Activated T-helper 2 cell treated with anti-CD3 and anti-CD28 coated beads, Interferon-gamma antibody, Interleukin-2, Interleukin-4, amounts not matched to agents 10 μg/mL and 5 μg/mL and 100 μg/mL, durations not matched to agents 14 hours and 24 hours and 36 hours (primary cell): ENCODE measurements at places on chromosomes 5 and 9.
A peak's percentile ranks its signal among the peaks of the same experiment; 100 is the strongest.

GRCh38 chr5:103358305-103358995 is 99.9 kb downstream of the MACIR start:
- H3K4me3 ChIP-seq, result no peak overlapping the region
- H3K36me3 ChIP-seq, result no peaks in the 10 kb centered on the region
- DNase-seq, result no peak
- peaks cover 4% of the 10 kb centered on the region for H3K27me3 ChIP-seq
- no peak overlapping the region for H3K27ac ChIP-seq

- no peaks in the 10 kb centered on the region for H3K4me1 ChIP-seq
- H3K27me3 ChIP-seq, result no peaks in the 10 kb centered on the region
- no peak overlapping the region for H3K27ac ChIP-seq
- no peak for DNase-seq
- H3K4me3 ChIP-seq, result no peak overlapping the region
Measured at GRCh38 chr5:21681911-21682310, 1171.2 kb downstream of the CDH12 start.

- peaks cover 15% of the 10 kb centered on the region for H3K36me3 ChIP-seq
- H3K27me3 ChIP-seq, result no peaks in the 10 kb centered on the region
- DNase-seq, result no peak
- H3K27ac ChIP-seq, result peak overlapping the region; percentile 98
- peak overlapping the region; percentile 91 for H3K4me3 ChIP-seq
Measured at GRCh38 chr5:138336952-138337684, 948 bp upstream of the FAM53C start.

GRCh38 chr5:62600560-62601252 is 22.1 kb downstream of the LRRC70 start:
- no peak overlapping the region for H3K4me3 ChIP-seq
- DNase-seq, result no peak
- H3K27me3 ChIP-seq, result no peaks in the 10 kb centered on the region
- peaks cover 9% of the 10 kb centered on the region for H3K36me3 ChIP-seq

DNA sequence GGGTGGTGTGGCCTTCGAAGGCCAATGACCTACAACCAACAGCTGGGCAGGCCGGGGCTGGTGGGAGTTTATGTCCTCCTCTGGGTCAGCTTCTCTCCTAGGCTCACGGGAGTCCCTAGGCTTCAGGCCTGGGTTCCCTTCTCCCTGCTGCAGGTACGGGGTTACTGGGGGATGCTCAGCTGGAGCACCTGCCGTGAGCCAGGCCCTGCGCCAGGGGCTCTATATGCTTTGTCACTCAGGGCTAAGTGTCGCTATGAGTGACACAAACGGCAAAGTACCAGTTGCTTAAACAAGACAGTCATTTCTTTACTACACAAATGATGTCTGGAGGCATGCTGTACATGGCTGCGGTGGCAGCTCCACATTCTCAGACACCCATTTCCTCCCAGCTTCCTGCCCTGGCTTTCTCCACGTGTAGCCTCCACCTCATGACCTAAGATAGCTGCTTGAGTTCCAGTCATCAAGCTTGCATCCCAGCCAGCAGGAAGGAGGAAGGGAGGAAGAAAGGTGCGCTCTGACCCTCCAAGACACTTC is 22.5 kb upstream of the NINJ1 start:
- peaks cover 27% of the 10 kb centered on the region for H3K4me1 ChIP-seq
- H3K36me3 ChIP-seq, result no peaks in the 10 kb centered on the region

GRCh38 chr5:146137967-146138403 is 32.6 kb upstream of the PLAC8L1 start:
- no peaks in the 10 kb centered on the region for H3K4me1 ChIP-seq
- no peaks in the 10 kb centered on the region for H3K27me3 ChIP-seq
- no peak overlapping the region for H3K4me3 ChIP-seq
- H3K36me3 ChIP-seq, result peaks cover 69% of the 10 kb centered on the region
- no peak overlapping the region for H3K27ac ChIP-seq
